8988T (cell line): ENCODE measurements at places on chromosomes 7 and 10.
A peak's percentile ranks its signal among the peaks of the same experiment; 100 is the strongest.

DNA sequence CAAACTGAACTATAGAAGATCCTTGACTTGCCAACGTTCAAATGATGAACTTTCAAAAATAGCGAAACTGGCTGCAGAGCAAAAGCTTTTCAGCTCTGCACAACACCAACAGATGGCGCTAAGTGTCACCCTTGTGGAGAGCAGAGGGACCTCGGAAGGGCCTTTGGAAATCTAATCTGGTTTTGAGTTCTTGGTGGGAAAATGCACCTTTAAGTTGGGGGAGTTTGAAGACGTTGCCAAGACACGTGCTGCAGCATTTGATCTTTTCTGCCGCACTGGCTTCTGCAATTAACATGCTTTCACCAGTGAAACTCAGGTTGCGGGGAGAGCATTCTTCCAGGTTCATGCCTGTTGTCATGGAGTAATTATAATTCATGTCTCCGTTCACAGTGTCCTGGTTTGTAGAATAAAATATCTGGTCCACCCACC lies 26.3 kb upstream of the WDR11 start:
- DNase-seq = peak; percentile 8

GRCh38 chr10:4353059-4353655 lies 472.9 kb upstream of the AKR1E2 start:
- DNase-seq = no peak

DNA sequence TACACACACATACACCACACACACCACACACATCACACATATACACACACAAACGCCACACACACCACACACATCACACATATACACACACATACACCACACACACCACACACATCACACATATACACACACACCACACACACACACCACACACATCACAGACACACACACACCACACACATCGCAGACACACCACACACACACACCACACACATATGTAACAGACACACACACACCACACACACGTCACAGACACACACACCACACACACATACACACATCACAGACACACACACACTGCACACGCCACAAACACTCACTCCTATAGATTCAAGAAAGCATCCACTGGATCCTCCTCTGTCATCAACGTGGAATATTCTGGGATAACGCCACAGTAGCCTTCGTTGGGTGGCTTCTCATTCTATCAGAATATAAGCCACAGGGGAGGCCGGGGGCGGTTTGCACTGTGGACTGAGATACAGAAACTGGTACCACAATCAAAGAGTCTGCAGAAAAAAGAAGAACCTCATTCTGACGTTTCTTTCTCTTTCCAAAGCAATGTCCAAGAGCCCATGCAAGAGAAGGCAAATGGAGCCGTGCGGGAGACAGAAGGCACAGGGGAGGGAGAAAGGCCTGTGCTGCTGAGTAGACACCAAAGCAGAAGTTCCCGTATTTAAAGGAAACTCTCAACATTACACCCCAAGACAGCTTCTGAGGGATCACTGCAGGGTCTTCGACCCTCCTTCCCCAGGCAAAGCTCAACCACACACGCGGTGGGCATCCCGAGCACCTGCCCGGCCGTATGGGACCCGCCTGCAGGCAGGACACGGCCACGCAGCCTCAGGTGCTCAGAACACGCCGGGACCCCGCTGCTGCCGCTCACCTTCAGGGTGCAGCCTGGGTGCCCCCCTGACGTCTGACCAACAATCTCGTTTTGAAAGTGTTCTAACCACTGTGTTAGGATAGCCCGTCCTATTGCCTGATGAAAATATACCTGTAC lies 321.2 kb downstream of the DNAJB6 start:
- DNase-seq = no peak

- no peak for DNase-seq
Observed at GRCh38 chr7:93890464-93891068, at the start of gene TFPI2. Gene TFPI2, minus strand, starts transcription at chr7:93890753. Its CDS starts 75 bp downstream, at chr7:93890678.

- no peak for DNase-seq
Observed at GRCh38 chr10:116654816-116655215, 34.1 kb downstream of the PNLIPRP2 start.

- DNase-seq = no peak
Observed at GRCh38 chr7:149216402-149216801, 21.1 kb downstream of the ZNF282 start.
